ENCODE measurements at places on chromosomes 11 and 22. TPM values are rescaled to one million over a fixed set of nuclear protein-coding genes. Genes with fewer than 3 reads are reported as not detected.

The DRD2 gene
- total RNA-seq = 0.06 TPM

The RAB39A gene
- total RNA-seq = 0.48 TPM

The PPP6R3 gene
- 49.8 TPM for total RNA-seq

The CTSC gene
- 58.1 TPM for total RNA-seq

All from A549 treated with AZD2906 at 1 μM for 4 hours (cell line).